A375 (cell line): ENCODE measurements at places on chromosomes 11 and 22. TPM values are rescaled to one million over a fixed set of nuclear protein-coding genes. Genes with fewer than 3 reads are reported as not detected.

The NXPE1 gene
- not detected in 2 replicates for total RNA-seq

The CTSD gene
- 139 TPM in 2 replicates for total RNA-seq

The SLC25A45 gene
- total RNA-seq, result 14.1 and 15.8 TPM in 2 replicates

The C22orf23 gene
- total RNA-seq, result 1.0 TPM in 1 of 2 replicates, not detected in the other

The OR5D18 gene
- total RNA-seq, result not detected in 2 replicates

The RELT gene
- total RNA-seq, result 24.3 and 28.3 TPM in 2 replicates

The LRRC74B gene
- total RNA-seq, result 0.05 TPM in 1 of 2 replicates, not detected in the other

The B4GAT1 gene
- 24.9 and 28.6 TPM in 2 replicates for total RNA-seq

The RAB38 gene
- 18.4 and 23.6 TPM in 2 replicates for total RNA-seq

The KRTAP5-2 gene
- not detected in 2 replicates for total RNA-seq

The AMPD3 gene
- 0.53 and 2.0 TPM in 2 replicates for total RNA-seq

The RIC3 gene
- total RNA-seq, result not detected in 2 replicates

The ANO1 gene
- 29.3 and 29.5 TPM in 2 replicates for total RNA-seq
